Keratinocyte (primary cell): ENCODE measurements at places on chromosomes 1 and 21.

DNA sequence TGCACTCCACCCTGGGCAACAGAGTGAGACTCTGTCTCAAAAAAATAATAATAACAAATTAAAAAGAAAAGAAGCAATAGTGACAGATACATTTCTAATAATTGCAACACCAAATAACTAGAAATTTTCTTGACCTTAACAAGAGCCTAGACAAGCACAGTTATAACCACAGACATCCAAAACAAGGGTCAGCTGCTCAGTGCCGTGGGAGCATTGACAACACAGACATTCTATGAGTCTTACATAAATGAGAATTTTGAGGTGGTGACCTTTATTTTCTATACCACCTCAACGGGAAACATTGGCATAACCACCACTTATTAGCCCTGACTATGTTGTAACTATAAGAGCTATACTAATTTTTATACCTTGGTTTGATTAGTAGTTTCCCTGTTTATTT is 156.1 kb downstream of the NR5A2 start:
- no peak for DNase-seq

GRCh38 chr21:23949493-23949892 is 1657.8 kb downstream of the MRPL39 start:
- DNase-seq = no peak

DNA sequence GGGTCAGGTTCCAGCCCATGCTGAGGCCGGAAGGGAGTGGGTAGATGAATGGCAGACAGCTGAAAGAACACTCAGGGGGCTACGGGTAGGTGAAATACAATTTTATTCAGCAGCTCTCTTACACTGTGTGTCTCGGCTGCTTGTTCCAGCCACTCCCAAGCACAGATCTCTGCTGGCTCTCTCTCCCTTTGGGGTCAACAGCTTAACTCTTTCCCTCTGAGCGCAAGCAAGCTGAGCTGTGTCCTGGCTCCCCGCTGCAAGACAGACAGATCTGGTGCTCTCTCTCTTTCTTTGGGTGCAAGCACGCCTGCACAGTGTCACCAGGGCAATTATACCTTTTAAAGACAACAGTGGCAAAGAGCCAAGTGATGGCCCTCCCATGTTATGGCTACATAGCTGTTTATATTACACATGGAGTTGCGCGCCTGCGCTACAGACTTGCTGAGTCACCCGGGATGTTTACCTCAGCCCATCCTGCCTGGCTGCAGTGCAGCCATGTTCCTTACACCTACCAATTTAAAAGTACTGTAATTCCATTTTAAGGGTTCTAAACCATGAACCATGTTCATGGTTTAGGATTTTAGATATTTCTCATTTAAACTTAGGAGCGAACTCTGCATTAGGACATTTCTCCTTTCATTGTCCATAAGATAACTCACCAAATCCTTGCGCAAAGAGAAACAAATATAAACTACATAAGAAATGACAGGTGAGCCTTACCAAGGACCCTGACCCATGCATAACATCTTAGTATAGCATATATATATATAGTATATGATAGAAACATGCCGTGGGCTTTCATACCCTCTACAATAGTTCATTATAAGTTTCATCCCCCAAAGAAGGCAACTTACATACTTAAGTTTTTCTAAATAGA is 396.5 kb downstream of the SMYD3 start:
- no peak for DNase-seq

- DNase-seq = no peak
Observed at GRCh38 chr1:170676628-170677027, 12.7 kb downstream of the PRRX1 start.

- no peak for DNase-seq
Observed at GRCh38 chr1:200732438-200732837, 6.3 kb upstream of the CAMSAP2 start.

- DNase-seq = no peak
Observed at GRCh38 chr1:3162322-3162882, 93.4 kb downstream of the PRDM16 start.

GRCh38 chr1:37020653-37021277 is 13.6 kb downstream of the GRIK3 start:
- no peak for DNase-seq

DNA sequence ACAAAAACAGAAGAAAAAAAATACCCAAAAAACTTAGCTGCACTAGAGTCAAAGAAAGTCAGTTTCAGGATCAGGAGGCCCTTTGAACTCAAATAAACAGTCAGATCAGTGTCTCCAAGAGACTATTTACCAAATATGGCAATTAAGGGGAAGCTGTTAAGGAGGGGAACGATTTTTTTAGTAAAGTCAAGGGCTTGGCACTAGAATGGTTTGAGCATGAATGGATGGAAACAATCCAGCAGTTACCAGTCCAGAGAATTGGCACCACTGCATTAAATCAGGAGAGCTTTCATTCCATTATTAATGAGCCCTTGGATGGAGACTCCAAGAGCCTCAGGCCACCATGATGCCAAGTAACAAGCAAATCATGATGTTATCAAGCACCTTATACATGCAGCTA is 7.2 kb downstream of the TRAPPC3 start:
- DNase-seq = no peak

DNA sequence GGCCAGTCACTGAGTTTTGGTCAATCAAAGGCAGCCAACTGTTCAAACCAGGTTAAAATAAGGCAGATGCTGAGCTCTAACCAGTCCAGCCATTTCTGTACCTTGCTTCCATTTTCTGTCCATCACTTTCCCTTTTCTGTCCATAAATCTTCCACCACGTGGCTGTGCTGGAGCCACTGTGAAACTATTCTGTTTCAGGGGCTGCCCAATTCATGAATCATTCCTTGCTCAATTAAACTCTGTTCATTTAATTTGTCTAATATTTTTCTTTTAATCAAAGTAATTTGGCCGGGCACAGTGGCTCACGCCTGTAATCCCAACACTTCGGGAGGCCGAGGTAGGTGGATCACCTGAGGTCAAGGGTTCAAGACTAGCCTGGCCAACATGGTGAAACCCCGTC is 22.7 kb upstream of the LGALS8 start:
- DNase-seq = no peak

DNA sequence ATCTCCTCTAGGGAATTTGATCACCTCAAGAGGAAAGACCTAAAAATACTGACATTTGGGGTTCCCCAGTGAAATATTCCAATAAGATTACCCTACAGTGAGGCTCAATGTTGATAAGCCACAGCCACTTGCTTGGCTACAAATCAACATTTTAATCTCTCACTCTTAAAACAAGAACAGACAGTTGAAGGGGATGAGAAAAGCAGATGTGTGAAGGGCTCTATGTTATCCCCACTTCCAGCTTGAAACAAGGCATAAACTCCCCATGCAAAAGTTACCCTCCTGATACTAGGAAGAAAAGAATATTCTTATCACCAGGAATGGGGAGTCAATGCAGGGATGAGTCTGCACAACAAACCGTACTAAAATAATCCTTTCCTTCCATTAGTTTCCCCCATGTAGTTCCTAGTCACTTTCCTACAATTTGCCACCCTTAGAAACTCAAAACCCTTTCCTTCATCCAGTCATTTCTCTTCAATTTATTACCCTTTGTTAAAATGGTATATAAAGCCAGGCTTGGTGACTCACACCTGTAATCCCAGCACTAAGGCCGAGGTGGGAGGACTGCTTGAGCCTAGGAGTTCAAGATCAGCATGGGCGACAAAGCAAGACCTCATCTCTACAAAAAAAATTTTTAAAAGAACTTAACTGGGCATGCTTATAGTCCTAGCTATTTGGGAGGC is 29.5 kb downstream of the LPGAT1 start:
- DNase-seq = no peak

- DNase-seq = no peak
Observed at GRCh38 chr1:60108196-60108595, 34.6 kb upstream of the C1orf87 start.

GRCh38 chr1:155182052-155182550 is 8.5 kb downstream of the TRIM46 start:
- no peak for DNase-seq

- DNase-seq = no peak
Observed at GRCh38 chr1:43366601-43367025, 1.2 kb downstream of the ELOVL1 start.

GRCh38 chr21:44625756-44626155 is 1.1 kb upstream of the KRTAP10-9 start:
- no peak for DNase-seq

GRCh38 chr21:36700295-36700970 is 1.5 kb downstream of the SIM2 start:
- no peak for DNase-seq

GRCh38 chr1:241985787-241986186 is 13.1 kb downstream of the MAP1LC3C start:
- no peak for DNase-seq

DNA sequence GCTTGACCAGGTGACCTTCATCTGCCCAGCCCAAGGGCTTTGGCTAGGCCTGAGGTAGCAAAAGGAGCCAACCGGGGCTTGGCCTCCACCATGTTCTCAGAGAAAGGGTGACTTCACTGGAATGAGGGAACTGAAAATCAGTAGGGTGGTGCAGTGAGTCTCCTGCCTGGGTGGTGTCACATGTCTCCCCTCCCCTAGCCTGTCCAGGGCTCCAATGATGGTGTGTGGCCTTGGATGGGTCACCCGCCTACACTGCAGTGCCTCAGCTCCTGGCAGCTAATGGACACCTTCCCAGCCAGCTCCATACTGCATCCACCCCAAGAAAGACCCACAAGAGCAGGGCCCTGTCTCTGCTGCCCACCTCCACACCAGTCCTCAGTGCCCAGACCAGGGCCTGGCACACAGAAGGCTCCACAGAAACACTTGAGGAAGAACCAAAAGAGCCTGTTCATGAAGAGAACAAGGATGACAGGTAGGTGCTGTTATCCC is 678.7 kb downstream of the MATN1 start:
- no peak for DNase-seq

DNA sequence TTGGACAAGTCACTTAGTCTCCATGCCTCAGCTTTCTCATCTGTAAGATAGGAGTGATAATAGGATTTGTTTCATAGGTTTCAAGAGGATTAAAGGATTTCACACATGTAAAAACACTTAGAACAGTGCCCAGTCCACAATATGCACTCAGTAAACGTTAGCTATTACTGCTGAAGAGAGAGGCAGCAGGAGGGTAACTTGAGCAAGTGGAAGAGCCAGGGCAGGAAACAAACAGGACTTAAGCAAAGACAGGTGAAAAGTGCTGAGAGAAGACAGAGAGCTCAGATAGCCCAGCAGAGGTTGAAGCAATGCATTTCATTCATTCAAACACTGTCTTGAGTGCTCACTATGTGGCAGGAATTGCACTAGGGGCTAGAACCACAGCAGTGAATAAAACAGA is 21.1 kb upstream of the H3-3A start:
- DNase-seq = no peak

DNA sequence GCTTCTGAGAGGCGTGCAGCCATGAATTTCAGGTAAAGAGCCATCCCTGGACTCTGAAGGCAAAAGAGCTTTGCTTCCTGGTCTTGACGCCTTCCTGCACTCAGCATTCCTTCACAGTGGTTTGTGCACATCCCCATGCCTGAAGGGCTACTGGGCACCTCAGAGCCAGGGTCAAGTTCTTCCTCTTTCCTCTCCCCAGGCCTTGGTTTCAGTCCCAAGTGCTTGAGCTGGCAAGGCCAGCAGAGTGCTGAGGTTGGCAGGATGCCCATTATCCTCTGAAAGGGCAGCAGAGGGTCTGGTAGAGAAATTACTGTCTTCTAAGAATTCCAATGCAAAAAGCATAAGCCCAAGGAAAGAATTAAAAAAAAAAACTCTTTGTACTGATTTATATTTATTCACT is 1064.9 kb downstream of the TTLL7 start:
- DNase-seq = no peak

- peak; percentile 97 for DNase-seq
Observed at GRCh38 chr1:151992303-151993083, 1.2 kb downstream of the S100A10 start.

DNA sequence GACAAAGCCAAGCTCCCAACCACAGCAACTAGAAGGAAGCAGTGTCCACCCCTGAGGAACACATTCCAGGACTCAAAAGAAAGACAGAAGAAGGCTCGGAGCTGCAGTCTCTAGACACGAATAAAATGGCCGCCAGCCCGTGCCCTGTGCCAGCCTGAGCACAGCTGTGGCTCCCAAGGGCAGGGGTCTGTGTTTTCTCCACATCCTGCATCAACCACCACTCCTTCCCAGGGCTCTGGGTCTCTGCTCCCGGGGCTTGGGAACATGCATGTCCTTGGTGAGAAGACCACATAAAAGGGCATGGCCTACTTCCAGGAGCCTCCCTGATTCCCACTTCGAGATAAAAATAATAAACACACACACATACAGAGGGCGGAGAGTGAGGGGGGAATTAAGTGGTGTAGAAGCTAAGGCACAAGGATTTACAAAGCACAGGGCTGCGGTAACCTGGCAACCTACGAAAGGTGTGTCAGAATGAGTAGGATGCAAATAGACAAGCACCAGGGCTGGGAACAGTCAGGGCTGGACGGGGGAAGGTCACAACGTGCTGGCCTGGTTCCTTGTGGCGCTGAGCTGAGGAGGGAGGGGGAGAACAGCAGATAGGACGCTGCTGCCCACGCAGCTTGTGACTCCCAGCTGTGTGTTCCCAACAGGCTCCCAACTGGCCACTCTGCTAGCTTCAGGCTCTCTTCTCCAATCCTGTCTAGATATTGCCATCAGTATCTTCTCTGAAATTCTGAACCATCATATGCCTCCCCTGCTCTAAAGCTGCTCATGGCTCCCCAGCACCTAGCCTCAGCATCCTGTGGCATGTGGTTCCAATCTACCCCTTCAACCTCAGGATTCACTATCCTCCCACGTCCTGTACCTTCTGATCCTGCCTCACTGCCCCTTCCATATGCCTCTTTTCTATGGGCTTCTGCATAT is 72.5 kb downstream of the CD34 start:
- no peak for DNase-seq

GRCh38 chr1:46900401-46900800 is 40.9 kb downstream of the CYP4A11 start:
- no peak for DNase-seq

- DNase-seq = no peak
Observed at GRCh38 chr1:201275253-201275666, 8.0 kb upstream of the PKP1 start.

DNA sequence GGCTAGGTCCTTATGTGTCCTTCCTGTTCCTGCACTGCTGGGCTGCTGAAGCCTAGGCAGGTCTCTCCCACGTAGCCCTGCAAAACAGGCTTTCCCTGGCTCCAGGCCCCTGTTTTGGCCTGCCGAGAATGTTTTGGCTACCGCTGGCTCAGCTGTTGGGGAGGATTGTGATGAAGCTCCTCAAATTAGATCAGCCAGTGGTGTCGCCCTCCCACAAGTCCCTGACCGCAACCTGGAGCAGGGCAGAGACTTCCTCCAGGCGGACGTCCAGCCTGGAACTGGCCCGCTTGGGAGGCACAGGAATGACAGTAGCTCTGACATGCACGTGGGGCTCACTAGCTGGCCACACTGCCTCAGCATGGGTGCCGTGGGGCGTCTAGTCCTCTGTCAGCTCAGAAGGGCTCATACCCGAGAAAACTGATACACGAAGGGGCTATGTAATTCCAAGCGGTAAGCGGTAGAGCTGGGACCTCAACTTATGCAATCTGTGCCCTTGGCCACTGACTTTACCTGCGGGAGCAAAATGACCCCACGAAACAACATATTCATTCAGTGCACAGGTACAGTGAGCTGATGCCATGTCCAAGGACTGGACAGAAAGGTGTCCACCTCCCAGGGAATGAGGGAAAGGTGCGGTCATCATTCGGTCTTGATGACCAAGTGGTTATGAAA is 26.6 kb downstream of the DHRS3 start:
- DNase-seq = no peak

GRCh38 chr1:53121319-53122172 is 20.9 kb downstream of the SLC1A7 start:
- no peak for DNase-seq

- DNase-seq = no peak
Observed at GRCh38 chr1:162003061-162003829, 20.4 kb downstream of the OLFML2B start.

- no peak for DNase-seq
Observed at GRCh38 chr1:24162201-24162600, 19.3 kb upstream of the IL22RA1 start.
